ENCODE measurements at places on chromosomes 2 and 18. TPM values are rescaled to one million over a fixed set of nuclear protein-coding genes. Genes with fewer than 3 reads are reported as not detected.

- DNase-seq, result no peak
Measured at GRCh38 chr2:144771348-144771747, 251.4 kb upstream of the ZEB2 start.

GRCh38 chr2:10471955-10472354 lies 23.8 kb upstream of the ODC1 start:
- DNase-seq, result no peak

DNA sequence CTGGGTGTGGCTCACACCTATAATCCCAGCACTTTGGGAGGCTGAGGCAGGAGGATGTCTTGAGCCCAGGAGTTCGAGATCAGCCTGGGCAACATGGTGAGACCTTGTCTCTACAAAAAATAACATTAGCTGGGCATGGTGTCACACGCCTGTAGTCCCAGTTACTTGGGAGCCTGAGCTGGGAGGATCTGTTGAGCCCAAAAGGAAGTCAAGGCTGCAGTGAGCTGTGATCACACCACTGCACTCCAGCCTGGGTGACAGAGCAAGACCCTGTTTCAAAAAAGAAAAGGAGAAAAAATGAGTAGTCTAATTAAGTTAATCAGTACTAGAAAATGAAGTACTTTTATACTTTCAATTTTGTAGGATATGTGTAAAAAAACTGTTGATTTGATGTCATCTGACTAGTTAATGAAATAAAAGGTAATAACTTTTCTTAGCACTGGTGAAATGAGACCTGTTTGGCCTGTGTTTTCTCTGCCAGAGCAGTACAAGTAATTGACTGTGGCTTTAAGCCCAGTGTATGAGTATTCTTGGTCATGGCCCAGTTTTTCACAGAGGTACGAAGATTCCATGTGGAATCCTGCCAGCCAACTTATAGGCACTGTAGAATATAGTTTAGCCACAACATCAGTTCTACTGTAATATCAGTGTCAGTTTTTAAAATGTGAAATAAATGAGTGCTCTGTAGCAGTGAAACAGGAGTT lies 35.8 kb downstream of the MFSD6 start:
- no peak for DNase-seq

- DNase-seq, result peak; percentile 54
Measured at GRCh38 chr2:8893978-8894820, 56.8 kb upstream of the KIDINS220 start.

- DNase-seq, result no peak
Measured at GRCh38 chr2:232541961-232542714, 2.6 kb downstream of the CHRNG start.

DNA sequence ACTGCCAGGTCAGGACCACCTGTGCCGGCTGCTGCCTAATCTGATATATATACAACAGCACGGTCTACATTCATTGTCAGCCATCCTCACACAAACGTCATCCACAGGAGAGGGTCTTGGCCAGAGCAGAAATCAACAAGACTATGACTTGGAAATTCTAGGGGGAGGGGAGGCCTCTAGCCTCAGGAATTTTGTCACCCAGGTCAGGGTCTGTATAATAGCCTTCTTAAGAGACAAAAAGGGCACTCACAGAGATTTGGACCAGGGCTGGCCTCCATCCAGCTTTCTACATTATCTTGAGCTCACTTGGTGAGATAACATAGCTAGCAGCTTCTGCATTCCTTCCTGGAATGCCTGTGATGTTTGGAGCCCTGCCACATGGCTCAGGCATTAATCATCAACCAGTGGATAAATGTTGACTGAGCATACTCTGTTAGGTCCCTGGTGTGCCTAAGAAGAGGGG lies 50.4 kb upstream of the CTIF start:
- DNase-seq, result peak; percentile 72

- peak; percentile 46 for DNase-seq
Measured at GRCh38 chr2:178943745-178944144, 106.2 kb downstream of the CCDC141 start.

MYOM1 gene
- total RNA-seq, result 0.46 TPM

ANKRD30BL gene
- total RNA-seq, result 2.2 TPM

PAX3 gene
- 47.2 TPM for total RNA-seq

CFAP210 gene
- total RNA-seq, result 0.83 TPM

CNRIP1 gene
- 18.4 TPM for total RNA-seq

CD207 gene
- 1.1 TPM for total RNA-seq

EGR4 gene
- total RNA-seq, result 1.9 TPM
